CD4-positive, alpha-beta T cell treated with Interleukin-17A for 1 hour (primary cell): ENCODE measurements at places on chromosomes 16 and 17.
A peak's percentile ranks its signal among the peaks of the same experiment; 100 is the strongest.

DNA sequence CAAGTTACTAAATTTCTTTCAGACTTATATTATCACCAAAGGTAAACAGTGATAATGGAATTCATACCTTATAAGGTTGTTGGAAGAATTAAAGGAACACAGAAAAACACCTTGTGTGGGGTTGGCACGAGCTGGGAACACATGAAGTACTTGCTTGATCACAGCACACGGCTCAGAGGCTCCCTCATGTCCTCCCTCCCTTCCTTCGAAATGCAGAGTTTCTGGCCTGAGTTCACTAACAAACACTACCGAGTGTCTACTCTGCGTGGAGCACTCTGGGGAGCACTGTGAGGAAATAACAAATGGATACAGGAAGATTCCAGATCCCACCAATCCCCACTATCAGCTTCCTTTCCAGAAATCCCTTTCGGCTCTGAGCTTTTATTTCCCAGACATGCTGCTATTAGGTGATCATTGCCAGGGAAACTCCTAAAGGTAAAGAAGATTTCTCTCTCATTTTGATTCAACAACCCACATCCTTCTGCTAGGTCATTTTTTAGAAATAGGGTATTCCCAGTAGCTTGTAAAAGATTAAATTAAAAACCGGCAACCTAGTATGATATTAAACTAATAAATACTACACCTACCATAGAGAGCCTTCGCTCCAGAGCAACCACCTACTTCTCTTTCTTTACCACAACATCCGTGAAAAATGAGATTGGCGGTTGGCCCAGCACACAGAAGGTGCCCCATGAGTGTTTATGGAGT lies 6.1 kb upstream of the HNF1B start:
- DNase-seq = no peak

DNA sequence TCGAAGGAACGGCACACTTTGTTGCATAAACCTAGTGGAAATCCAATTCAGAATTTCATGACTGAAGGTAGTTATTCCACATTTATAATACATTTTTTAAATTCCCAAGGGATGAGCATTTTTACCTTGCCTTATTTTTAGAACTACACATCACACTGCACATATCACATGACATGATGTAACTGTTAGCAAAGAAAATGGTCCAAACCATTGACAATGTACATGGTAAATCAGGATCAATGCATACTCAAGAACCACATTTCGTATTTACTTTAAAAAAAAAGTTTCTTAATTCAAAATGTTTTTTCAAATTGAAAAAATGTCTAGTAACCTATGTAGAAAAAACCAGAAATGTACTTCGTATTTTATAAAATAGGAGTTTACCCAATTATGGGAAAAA lies 2.5 kb downstream of the KANSL1 start:
- DNase-seq = no peak

DNA sequence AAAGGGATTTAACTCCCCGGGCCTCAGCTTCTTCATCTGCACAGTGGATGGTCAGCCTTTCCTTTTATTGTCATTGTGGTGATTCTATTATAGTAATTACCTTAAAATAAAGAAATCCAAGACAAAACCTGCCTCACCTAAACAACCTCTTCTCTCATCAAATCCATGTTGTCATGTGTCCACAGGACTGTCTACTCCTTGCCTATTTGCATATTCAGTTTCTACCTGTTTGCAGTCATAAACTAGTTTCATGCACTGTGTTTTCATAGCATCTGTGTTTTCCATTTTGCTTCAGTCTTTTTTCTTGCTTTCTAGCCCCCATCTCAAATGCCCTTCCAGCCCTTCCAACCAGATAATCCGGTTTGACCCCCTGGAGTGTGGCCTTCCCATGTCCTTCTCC lies 44.3 kb upstream of the CPNE2 start:
- no peak for DNase-seq

DNA sequence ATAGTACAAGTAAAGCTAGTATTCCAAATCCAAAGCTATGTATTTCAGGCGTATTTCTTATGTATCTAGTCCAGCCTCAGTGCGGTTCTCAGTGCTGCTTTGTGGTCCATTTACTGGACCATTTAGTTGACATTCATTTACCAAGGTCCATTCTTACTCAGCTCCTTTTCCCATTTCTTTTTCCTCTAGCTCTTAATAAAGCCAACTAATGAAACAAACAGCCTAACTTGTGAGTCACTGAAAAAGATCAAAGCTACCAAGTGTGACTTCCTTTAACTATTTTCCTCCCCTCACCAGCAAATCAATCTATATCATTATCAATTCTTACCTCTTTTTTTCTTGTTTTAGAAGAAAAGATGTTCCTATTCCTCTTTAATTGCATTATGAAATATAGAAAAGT lies 64.0 kb downstream of the CYB561 start:
- no peak for DNase-seq

DNA sequence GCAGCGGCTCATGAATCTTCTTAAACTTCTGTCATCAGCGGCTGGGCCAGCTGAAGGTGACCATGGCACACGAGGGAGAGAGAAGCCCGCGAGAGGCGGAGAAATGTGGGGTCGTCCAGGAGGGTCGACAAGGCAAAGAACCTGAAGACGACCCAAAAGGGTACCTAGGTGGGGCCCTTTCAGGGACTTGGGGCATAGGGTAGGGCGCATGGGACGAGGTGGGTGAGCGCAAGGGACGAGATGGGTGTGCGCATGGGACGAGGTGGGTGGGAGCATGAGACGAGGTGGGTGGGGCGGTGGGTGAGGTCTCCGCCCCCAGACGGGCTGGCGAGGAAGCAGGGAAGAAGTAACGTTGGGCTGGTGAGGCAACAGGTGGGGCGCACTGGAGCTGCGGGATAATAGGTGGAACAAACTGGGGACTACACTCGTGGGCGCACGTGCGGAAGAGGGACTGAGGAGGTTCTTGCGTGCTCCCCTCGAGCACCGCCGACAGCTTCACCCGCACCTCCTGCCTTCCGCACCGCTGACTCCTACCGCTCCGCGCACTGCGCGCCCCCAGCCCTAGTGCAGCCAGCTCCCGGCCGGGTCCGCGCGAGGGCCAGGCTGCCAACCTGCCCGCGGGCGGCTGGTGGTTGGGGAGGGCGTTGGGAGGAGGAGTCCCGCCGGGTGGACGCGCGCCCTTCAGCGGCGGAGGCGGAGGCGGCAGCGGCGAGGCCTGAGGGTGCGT lies 23.2 kb upstream of the CRYM start:
- peak; percentile 13 for DNase-seq

DNA sequence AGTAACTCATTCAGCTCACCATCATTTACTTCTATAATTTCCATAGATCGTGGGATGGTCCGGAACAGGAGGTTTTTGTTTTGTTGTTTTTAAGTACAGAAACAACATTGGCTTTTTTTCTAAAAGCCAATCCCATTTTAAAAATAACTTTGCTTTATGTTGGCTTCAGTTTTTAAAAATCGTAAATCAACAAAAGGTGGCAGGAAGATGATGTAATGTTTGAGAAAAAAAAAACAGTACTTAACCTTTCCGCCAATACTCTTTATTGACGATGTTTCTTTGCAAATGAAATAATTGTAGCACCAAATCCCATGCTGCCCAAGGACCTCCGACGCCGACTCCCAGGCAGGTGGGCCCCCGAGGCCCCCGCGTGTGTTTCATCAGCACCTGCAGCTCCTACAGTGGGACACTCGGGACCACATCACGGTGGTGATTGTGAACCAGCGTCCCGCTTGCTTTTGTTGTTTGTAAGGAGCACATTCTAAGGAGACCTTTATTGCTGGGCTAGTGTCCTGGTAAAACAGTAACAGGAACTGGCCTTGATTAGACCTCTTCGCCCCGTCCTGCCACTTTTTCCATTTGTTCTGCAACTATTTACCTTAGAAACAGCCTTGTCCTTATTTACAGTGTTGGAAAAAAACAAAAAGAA lies 140.2 kb upstream of the CHMP6 start:
- DNase-seq = no peak

DNA sequence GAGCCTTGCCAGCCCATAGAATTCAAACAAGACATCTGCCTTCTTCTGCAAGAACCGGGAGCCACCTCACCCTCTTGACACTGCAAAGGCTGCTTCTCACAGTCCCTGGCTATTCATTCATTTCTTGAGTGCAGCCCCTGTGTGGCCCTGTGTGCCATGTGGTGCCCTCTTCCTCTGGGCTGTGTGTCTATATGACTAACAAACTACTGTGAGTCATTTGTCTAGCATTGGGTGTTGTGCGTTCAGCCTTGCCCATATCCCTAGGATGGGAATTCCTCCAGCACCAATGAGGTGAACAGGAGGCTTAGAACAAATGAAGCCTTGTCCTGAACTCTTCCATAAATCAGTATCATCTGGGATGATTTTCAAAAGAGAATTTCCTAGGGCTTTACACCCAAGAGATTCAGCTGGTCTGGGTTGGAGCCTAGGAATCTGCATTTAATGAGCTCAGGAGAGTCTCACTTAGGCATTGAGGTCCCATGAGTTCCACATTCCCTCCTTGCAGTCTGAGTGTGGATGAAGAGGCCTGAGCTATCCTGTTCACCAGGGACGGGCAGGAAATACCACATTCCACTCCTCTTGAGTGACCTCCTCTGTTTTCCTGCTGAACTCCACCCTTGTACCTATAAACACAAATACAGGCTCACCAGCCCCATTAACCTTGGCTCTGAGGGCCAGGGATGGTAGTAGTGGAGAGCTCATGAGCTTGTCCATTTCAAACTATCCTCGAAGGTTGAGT lies 308.7 kb upstream of the N4BP1 start:
- DNase-seq = no peak

DNA sequence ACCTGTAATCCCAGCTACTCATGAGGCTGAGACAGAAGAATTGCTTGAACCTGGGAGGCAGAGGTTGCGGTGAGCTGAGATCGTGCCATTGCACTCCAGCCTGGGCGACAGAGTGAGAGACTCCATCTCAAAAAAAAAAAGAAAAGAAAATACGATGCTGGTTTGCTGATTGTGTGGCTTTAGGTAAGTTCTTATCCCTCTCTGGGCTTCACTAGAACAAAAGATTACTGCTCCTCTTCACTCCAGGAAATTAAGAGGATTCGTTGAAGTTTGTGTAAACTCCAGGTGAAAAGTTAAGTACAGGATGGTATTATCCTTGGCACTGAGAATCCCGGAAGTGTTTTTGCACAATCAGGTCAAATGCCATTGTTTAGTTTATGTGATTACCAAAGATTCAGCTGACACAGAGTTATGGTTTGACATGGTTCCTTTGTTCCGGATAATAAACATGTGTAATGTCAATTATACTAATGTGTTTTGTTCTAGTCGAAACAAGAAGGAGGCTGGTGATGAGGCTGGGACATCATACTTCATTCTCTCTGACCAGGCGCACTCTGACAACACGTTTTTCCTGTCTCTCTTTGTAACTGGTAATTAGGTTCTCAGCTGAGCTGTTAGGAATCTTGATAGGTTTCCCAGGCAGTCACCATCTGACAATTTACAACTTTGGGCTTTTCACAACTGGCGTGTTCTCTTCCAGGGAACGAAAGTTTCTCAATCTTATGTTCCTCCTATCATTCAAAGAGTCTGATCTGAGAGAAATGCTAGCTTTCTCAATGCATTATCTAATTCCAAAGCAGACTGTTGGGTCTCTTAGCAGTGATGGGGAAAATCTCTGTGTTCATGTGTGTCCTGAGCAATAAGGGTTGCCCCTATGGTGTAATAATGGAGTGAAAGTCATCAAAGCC lies 10.8 kb upstream of the TAOK1 start:
- no peak for DNase-seq

DNA sequence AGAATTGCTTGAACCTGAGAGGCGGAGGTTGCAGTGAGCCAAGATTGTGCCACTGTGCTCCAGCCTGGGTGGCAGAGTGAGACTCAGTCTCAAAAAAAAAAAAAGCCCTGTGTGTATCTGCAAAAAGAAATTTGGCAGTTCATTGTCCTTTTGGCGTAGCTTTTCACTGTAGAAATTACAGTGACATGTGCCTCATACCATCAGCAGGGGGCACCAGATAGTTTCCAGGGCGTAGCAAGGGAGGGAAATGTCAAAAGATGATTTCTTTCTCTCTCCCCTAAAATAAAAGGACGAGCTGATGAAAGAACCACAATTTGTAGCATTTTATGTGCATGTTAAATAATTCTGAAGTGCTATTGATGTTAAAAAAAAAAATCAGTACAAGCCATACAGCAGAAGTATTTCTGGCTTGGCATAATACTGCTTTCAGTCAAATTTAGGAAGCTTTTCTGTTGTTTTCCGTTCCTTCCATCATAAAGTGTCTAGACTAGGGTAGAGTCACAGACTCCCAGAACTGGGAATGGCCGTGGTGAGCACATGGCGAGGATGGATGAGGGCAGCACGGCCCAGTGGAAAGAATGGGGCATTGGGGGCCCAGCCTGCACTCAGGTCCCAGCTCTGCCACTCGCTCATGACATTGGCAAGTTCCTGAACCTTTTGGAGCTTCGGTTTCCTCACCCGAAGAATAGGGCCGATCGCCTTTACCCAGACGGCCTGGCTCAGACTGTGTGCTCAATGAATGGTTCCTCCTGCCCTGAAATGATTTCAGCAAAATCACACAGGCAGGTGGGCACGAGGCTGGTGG lies 59.8 kb upstream of the RPH3AL start:
- peak; percentile 84 for DNase-seq

DNA sequence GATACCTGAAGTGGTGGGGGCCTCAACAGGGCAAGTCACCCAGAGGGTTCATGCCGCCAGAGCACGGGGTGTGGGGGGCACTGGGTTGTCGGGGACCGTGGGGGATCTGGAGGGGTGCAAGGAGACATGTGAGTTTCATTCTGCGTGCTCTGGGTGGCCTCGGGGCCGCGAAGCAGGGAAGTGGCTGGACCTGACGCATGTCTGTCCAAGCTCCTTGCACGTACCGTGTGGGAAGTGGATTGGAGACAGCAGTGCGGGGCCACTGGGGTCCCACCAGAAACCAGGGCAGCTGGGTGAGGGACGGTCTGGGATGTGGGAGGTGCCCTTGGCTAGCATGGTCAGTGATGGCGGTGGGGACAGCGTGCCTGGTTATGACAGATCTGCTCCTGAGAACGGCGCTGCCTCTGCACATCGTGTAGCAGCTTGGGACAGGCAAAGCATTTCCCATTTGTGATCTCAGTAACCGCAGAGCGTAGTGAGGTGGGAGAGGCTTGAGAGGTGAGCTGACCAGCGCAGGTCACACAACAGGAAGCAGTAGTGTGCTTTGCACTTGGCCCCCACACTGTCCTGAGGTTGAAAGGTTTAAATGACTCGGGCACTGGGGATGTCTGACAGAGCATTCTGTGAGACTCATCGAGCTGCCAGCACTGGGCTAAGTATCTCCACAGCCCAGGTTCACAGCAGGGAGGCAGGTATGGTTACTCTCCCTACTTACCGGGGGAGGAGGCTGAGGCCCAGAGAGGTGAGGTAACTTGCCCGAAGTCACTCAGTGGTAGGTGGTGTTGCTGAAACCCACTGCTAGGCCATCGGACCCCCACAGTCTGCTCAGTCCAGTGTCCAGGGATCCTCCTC lies 114.4 kb downstream of the SOCS1 start:
- no peak for DNase-seq

DNA sequence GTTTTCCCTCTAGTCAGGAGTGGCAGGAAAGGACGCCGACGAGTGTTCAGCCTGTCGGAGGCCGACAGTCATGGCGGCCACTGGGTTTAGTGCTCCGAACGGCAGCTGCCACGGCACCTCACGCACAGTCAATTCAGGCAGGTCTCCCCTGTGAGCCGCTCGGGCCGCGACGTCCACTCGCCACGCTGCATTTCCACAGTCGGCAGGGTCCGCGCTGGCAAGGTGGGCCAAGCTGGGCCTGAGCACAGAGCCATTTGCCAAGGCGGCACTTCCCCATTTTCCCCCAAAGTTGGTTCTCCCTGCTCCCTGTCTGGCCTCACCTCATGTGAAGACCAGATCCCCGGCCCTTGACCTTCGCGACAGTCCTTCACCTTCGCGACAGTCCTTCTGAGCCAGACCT lies 81.9 kb downstream of the SOCS1 start:
- DNase-seq = no peak
